ENCODE measurements at places on chromosomes 1 and 21.

DNA sequence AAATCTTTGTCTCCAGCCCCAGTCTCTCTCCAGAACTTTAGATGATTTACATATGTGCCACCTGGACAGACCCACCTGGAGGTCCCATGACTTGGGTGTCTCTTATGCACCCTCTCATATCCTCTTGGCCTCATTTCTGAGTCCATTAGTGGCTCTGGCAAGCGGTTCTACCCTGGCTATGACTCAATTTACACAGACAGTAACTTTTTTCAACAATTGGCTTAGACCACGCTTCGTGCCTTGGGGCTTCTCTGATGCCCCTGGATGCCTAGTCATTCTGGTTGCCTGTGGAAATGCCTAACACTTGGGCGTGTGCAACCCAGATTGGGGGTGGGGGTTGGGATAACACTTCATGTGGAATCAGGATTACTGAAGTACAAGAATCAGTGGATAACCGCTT, 57.1 kb upstream of the GADD45A start:
- DNase-seq, result no peak

DNA sequence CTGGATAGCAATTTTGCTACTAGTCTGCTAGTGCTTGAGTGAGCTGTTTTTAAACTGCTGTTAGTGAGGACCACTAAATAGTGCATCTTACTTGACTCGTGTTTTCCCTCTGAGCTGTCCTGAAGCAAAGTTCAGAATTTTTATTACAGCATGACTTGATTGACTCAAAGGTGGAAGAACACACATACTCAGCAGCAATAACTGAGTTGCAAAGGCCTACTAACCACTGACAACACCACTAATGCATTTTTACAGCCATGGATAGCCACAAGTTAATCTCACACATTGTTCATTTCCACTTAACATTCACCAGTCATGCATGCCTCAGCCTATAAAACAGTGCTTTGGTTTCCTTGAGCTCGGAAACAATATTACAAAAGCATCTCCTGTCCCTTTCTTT, 148.7 kb downstream of the RUNX1 start:
- DNase-seq, result peak; percentile 62

DNA sequence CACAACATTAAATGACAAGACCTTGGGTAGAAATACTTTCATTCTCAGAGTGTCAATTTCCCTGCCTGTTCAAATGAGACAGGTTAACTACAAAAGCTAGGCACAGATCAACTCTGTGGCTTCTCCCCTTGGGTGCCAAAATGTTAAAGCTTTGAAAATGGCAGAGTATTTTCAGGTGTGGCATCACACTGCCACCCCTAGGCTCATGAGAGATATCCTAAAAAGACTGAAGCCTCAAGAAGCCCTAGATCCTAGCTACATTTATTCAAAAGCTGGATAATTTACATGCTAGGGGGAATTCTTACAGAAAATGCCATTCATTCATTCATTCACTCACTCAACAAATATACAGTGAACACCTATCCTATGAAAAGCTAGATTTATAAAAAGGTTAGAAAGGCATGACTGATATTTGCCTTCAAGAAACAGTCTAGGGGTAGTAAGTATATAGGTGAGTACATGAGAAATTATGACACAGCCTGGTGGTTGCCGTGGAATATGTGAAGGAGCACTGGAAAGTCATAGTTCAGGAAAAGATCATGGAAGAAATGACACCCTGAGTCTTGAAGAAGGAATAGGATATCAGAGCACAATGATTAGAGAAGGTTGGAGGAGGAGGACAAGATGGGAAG, 15.9 kb upstream of the RAB4A start:
- DNase-seq, result peak; percentile 23

DNA sequence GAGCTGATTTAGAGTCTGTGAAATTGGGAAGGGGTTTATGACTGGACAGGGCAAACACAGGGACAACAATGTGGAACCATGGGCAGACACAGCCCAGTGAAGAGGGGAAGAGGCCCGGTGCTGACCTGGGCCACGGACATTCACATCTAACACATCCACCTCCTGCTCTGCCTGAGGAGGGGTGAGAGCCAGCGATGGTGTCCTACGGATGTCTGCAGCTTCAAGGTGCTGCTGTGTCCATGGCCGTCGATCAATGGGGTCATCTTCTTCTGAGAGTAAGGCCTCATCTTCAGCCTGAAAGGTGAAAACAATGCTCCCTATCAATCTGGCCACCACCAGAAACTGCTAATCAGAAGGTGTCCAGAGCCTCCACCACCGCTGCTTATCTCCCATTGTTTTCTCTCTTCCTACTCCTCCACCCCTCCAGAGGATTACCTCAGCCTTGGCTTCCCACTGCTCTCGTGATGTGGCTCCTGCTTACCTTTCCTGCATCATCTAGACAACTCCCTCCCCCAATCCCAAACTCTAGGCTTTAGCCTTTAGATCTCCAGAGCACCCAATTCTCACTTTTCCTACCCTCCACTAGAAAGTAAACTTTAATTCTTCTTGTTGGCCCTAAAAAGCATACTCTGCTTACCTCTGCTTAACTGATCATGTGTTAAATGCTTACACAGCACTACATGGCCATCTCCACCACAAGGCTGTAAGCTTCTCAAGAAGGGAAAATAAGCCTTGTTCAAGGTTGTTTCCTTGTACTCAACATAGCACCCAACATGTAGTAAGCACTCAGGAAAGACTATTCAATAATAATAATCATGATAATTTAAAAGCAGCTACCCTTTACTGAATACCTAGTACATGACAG, 24.0 kb upstream of the ADAM30 start:
- no peak for DNase-seq

DNA sequence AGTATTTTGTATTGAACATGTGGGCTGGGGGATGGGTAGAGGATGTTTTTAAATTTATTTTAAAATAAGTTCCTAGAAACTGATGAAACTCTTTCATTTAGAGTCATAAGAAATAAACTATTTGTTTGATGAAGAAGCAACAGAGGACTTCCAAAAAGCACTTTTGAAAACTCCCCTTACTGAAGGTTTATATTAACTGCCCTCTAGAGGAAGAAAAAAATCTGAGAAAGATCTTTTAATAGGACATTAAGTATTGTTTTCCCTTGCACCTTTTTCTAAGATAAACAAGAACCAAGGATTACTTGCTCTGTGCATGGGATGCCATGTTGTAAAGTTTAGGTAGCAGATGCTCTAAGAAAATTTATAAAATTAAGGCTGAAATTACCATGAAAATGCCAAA, 14.1 kb downstream of the DISP1 start:
- no peak for DNase-seq

DNA sequence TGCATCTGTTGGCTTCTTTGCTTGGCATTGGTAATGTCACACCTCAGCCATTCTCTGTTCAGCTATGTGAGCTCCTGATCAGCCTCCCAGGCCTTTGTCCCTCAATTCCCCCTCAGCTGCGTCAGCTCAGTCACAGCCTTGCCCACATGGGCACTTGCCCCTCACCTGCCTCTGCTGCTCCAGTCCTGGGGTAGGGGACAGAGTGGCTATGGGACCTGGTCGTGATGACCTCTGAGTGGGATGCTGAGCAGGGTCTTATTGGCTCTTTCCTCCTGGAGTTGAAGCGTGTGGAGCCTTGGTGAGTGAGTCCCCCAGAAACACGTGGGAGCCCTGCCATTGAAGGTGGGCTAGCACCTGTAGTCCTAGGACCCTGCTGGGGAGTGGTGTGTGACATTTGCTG, 61.4 kb upstream of the TLR5 start:
- no peak for DNase-seq

DNA sequence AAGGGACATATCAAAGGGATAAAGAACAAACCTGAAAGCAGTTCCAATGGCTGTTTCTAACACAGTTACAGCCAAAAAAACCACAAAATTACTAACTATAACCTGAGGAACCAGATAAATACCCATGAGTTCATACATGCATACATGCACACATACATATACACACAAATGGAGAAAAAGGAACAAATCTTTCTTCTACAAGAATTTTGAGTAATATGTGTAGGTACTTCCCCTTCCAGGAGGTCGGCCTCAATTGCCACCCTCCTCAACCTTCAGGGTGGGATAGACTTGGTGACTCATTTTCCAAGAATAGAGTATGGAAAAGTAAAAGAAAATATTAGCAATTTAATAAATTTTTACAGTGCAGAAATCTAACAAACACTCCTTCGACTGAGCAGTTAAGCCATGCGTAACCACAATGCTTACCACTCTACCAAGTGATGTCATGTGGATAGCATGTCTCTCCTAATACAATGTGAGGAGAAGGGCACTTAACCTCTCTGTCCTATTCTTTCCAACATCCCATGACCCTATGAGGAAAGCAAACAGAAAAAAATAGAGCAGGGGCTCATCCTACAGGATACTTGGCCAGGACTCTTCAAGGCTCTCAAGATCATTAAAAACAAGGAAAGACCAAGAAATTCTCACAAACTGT, 243.0 kb upstream of the RUNX1 start:
- peak; percentile 57 for DNase-seq

GRCh38 chr1:230066031-230066430, 1.0 kb upstream of the GALNT2 start:
- DNase-seq, result no peak

DNA sequence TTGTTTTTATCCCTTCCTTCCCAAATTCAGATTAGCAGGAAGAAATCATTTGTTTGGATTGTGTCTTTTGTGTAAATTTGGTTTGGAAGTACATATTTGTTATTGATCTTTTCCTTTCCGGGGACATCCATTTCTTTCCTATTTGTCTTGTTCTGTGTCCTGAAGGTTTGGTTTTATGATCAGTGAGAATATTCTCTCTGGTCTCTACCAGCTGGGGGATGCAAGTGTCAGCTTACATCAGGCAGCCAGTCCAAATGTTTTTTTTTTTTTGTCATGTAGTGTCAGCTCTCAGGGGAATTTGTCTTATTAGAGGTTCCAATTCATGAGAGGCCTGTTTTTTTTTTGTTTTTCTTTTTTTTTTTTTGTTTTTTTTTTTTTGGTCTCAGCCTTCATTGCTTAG, 479.2 kb upstream of the LRRC7 start:
- no peak for DNase-seq

DNA sequence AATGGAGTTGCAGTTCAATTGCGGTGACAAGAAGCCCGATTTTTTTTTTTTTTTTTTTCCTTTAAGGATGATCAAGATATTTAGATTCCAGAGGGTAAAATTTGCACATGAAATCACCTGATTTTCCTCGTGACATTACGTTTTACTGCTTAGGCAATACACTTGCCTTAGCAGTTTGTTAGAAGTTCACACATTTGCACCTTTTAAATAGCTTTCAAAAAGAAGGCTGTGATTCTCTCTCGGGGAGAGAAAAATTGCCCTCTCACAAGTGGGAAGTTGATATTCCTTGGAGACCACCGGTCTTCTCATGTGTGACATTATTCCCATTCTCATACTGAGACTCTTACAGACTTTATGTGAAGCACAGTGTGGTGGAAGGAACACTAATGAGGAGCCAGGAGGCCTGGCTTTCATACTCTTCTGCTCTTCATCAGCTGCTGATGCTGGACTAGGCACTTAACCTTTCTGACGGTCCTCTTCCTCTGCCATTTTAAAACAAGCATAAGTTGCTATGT, 69.8 kb upstream of the HSPA13 start:
- no peak for DNase-seq

DNA sequence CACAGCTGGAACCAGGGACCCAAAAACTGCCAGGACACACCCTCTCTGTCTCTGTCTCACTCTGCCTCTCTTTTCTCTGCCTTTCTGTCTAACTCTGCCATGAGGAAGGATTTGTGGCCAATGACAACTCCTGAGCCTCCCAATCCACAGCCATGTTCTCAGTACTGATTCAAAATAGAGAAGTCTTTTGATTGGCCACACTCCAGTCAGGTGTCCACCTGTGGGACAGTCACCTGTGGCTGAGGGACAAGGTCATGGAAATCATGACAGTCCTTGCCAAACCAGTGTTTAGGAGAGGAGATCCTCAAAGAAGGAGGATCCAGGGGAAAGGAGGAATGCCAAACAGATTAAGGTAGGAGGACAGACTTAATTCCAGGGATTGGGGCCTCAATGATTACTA, 15.8 kb downstream of the TINAGL1 start:
- DNase-seq, result no peak

GRCh38 chr1:68347415-68347814, 102.3 kb downstream of the RPE65 start:
- no peak for DNase-seq

DNA sequence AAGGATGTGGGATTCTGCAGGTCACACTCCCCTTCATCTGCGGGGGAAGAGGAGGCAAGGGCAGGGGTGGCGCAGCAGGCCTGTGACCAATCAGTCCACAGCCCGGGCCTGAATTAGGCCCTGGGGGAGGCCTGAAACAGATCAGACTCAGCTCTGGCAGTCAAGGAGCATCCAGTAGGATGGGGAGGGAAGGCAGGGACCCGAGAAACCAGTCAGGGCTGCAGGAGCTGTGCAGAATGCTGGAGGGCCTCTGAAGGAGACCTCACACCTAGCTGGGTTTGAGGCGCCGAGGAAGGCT, 12.7 kb downstream of the TNNT2 start:
- DNase-seq, result no peak

DNA sequence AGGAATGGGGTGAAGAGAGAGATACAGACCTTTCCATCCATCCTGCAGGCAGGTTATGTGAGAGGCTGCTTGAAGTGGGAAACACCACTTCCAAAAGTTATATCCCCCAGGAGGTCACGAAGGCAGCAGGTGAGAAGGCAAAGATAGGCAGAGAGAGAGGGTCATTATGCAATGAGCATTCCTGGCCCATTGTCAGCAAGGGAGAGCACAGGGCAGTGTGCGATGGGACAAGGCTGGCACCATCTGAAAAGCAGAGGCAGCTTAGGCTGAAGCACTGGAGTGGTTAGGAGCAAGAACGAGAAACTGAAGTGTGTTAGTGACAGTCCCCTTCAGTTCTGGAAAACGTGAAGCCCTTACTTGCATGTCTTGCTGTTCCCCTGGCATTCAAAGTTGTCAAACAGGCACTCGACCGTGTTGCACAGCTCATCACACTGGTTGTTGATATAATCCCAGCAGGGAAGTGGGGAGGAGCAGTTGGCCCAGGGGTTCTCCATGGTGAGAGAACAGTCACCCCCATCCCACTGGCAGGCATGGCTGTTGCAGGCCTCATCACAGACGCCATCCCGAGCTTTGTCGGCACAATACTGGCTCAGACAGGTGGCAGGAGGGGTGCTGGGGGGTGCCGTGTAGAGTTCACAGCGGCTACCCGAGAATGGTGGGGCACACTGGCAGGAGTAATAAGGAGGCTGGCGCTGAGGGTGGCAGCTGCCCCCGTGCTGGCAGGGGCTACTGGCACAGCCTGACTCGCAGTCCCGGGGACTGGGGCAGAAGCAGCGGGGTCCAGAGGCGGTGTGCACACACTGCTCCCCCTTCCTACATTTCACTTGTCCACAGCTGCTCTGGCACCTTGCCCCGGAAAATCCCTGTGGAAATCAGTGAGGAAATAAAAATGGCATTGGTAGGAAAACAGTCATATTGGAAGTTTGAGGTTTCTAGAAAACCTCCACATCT, 28.9 kb upstream of the ADAM30 start:
- no peak for DNase-seq

DNA sequence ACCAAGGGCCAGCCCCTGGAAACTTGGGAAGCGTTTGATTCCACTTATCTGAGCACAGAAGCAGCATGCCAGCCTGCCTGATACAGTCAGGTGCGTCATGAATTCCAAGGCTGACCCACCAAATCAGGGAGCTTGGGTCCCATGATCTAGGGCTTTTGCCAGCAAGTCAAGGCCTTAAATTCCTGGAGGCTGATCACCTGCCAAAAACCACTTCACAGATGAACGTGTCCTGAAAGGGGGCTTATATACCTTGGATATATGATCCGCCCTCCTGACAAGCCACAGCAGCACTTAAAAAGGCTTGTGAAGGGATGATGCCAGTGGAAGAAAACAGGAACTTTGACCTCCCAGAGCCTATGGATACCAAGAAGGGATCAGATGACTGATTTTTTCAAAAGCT, 24.0 kb upstream of the CLIC6 start:
- no peak for DNase-seq

- no peak for DNase-seq
These were observed 190.8 kb downstream of the DYRK1A start for GRCh38 chr21:37557261-37557950.
